ENCODE measurements at places on chromosomes 7 and 10. TPM values are rescaled to one million over a fixed set of nuclear protein-coding genes. Genes with fewer than 3 reads are reported as not detected.
A peak's percentile ranks its signal among the peaks of the same experiment; 100 is the strongest.

The DDC gene
- 0.90 TPM for total RNA-seq

The KLF14 gene
- 0.29 TPM for total RNA-seq

The PKD2L1 gene
- total RNA-seq: 0.37 TPM

The HERC4 gene
- 65.7 TPM for total RNA-seq

The RNF32 gene
- 0.85 TPM for total RNA-seq

The EFCAB10 gene
- total RNA-seq: 2.4 TPM

The A1CF gene
- not detected for total RNA-seq

DNA sequence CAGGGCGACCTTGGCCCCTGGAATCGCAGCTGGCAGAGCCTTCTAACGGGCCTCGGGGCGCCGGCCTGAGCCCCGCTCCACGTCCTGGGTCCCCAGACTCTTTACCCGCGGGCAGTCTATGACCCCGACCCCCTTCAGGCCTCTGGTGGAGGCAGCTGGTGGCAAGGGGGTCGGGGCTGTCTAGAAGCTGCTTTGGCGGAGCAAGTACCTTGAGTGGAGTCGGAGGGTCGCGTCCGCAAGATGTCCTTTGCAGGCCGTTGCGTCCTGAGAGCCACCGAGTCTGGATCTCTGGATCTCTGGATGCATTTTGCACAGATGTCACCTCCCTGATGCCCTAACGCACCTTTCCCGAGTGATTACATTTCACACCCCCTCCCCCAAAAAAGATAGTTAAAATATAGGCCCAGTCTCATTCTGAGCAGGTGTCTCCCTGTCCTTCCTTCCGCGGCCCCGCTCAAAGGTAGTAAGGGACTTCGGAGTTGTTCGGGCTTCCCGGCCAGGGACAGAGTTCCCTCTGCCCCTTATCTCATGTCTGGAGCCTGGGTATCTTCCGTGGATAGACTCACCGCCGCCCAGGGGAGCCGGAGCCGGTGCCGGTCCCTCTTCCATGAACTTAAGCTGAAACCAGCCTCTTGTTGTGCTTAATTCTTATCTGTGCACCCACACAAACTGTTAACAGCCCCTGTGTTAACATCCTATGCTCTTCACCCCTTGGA, 457 bp downstream of the ACADSB start:
- peak overlapping the region; percentile 58 for H3K27ac ChIP-seq
- H3K4me3 ChIP-seq: peak overlapping the region; percentile 91
- H3K27me3 ChIP-seq: no peaks in the 10 kb centered on the region
- peak; percentile 82 for DNase-seq
- H3K36me3 ChIP-seq: no peaks in the 10 kb centered on the region

GRCh38 chr10:1523221-1523620, 214.1 kb downstream of the ADARB2 start:
- H3K27ac ChIP-seq: no peak overlapping the region
- no peak for DNase-seq
- no peaks in the 10 kb centered on the region for H3K36me3 ChIP-seq
- H3K27me3 ChIP-seq: no peaks in the 10 kb centered on the region
- H3K4me3 ChIP-seq: no peak overlapping the region

DNA sequence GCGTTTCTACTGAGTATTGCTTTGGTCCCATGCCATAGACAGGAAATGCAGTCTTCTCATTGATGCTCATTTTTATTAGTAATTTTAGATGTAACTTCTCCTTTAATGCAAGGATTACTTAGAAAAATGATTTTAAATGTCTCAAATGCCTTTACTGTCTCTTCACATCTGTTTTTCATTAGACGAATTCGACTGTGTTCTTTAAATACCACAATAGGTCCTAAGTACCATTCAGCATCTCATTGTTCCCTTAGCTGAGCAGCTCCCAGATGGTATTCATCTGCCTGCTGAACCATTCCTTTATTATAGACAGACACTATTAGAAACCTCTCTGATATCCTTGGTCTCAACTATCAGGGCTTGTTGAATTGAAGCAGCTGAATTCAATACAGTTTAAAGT, 113.6 kb downstream of the LSMEM1 start:
- no peaks in the 10 kb centered on the region for H3K27me3 ChIP-seq
- DNase-seq: no peak
- no peak overlapping the region for H3K4me3 ChIP-seq
- no peaks in the 10 kb centered on the region for H3K36me3 ChIP-seq
- H3K4me1 ChIP-seq: no peaks in the 10 kb centered on the region

- H3K4me1 ChIP-seq: no peaks in the 10 kb centered on the region
- no peak for DNase-seq
- H3K27ac ChIP-seq: no peak overlapping the region
- no peaks in the 10 kb centered on the region for H3K36me3 ChIP-seq
- no peaks in the 10 kb centered on the region for H3K27me3 ChIP-seq
Measured at GRCh38 chr7:113159746-113160339, 41.5 kb upstream of the SMIM30 start.

DNA sequence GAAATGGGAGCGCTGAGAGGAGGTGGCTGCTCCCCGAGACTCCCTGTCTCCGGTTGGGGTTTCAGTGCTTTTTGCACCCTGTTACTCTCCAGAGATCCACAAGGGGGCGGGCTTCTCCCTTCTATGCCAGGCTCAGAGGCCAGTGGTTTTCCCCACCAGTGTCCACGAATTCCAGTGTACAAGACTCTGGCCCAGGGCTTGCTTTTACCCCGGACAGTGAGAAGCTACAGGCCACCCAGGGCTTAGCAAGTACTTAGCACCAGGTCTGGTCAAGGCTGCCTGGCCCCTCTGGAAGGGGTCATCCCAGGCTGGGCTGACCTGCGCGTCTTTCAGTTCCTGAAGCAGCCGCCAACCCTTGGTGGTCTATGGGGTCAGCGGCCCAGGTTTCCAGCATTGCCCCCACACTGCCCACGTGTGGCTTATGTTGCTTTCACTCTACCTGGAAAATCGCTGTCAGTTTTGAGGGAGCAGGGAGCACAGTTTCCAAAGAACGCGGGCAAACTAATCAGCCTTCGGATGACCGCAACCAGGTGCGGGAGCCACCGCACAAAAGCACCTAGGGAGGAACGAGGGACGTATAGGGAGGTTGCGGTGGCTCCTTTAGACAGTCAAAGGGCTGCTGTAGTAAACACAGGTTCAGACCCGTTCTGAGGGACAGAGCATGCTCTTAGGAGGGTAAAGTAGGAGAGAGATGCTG, 6.8 kb downstream of the CYP26A1 start:
- H3K27ac ChIP-seq: no peak overlapping the region
- H3K27me3 ChIP-seq: peaks cover 55% of the 10 kb centered on the region
- H3K4me1 ChIP-seq: peaks cover 7% of the 10 kb centered on the region
- H3K36me3 ChIP-seq: no peaks in the 10 kb centered on the region
- peak; percentile 50 for DNase-seq
- no peak overlapping the region for H3K4me3 ChIP-seq

GRCh38 chr10:28560617-28561016, 27.7 kb downstream of the WAC start:
- no peak overlapping the region for H3K4me3 ChIP-seq
- no peak overlapping the region for H3K27ac ChIP-seq
- DNase-seq: no peak
- H3K27me3 ChIP-seq: no peaks in the 10 kb centered on the region
- H3K36me3 ChIP-seq: peaks cover 23% of the 10 kb centered on the region

- no peak for DNase-seq
- no peaks in the 10 kb centered on the region for H3K4me1 ChIP-seq
- no peak overlapping the region for H3K4me3 ChIP-seq
- H3K27ac ChIP-seq: no peak overlapping the region
- no peaks in the 10 kb centered on the region for H3K27me3 ChIP-seq
- no peaks in the 10 kb centered on the region for H3K36me3 ChIP-seq
Measured at GRCh38 chr7:138632826-138633602, 68.1 kb downstream of the SVOPL start.

DNA sequence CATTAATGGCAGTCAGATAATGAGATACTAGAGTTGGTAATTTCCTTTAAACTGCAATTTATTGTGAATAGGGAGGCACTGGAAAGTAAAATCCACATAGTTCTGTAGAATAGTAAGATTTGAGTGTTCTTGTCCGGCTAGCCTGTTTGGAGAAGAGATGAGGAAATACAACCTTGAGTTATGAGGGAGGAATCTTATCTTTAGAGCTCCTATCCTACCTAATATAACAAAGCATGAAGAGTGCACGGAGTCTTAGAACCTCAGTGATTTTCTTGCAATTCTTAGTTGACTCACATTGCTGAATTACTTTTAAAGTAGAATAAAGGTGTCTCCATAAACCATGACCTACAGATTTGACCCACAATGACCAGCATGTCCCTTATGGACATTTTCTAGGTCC, 73.4 kb downstream of the ATAD1 start:
- H3K27me3 ChIP-seq: no peaks in the 10 kb centered on the region
- H3K36me3 ChIP-seq: peaks cover 63% of the 10 kb centered on the region
- no peak overlapping the region for H3K4me3 ChIP-seq
- no peak overlapping the region for H3K27ac ChIP-seq
- H3K4me1 ChIP-seq: no peaks in the 10 kb centered on the region
- no peak for DNase-seq

GRCh38 chr7:2638224-2638991, 6.6 kb downstream of the TTYH3 start:
- H3K4me1 ChIP-seq: peaks cover 64% of the 10 kb centered on the region
- H3K36me3 ChIP-seq: no peaks in the 10 kb centered on the region
- H3K4me3 ChIP-seq: no peak overlapping the region
- H3K27ac ChIP-seq: peak overlapping the region; percentile 38

GRCh38 chr7:116525298-116525912, 569 bp downstream of the CAV1 start:
- peak overlapping the region; percentile 51 for H3K4me3 ChIP-seq
- H3K4me1 ChIP-seq: peaks cover 14% of the 10 kb centered on the region
- no peaks in the 10 kb centered on the region for H3K27me3 ChIP-seq
- H3K27ac ChIP-seq: peak overlapping the region; percentile 90

DNA sequence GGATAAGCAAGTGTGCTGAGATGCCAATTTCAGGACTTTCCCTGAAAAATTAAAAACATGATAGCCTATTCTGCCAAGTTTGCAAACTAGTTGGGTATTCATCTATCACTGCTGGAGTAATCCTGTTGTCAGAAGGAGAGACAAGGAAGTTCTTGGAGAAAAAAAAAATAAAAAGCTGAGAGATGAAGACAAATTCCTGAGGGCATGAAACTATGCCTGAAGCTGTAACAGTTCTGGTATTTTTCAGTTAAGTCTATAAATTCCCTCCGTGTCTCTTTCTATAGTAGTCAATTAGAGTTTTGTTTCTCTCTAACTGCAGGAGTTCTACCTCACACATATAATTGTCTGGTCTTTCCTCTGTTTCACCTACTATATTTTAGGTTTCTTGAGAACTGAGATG, 95.7 kb downstream of the DGKB start:
- H3K27ac ChIP-seq: no peak overlapping the region
- H3K36me3 ChIP-seq: no peaks in the 10 kb centered on the region
- no peak overlapping the region for H3K4me3 ChIP-seq
- H3K4me1 ChIP-seq: no peaks in the 10 kb centered on the region
- no peaks in the 10 kb centered on the region for H3K27me3 ChIP-seq

- no peak overlapping the region for H3K4me3 ChIP-seq
- no peaks in the 10 kb centered on the region for H3K36me3 ChIP-seq
- no peak overlapping the region for H3K27ac ChIP-seq
- no peaks in the 10 kb centered on the region for H3K4me1 ChIP-seq
- no peak for DNase-seq
- no peaks in the 10 kb centered on the region for H3K27me3 ChIP-seq
Measured at GRCh38 chr7:244974-245373, 45.0 kb upstream of the FOXL3 start.

DNA sequence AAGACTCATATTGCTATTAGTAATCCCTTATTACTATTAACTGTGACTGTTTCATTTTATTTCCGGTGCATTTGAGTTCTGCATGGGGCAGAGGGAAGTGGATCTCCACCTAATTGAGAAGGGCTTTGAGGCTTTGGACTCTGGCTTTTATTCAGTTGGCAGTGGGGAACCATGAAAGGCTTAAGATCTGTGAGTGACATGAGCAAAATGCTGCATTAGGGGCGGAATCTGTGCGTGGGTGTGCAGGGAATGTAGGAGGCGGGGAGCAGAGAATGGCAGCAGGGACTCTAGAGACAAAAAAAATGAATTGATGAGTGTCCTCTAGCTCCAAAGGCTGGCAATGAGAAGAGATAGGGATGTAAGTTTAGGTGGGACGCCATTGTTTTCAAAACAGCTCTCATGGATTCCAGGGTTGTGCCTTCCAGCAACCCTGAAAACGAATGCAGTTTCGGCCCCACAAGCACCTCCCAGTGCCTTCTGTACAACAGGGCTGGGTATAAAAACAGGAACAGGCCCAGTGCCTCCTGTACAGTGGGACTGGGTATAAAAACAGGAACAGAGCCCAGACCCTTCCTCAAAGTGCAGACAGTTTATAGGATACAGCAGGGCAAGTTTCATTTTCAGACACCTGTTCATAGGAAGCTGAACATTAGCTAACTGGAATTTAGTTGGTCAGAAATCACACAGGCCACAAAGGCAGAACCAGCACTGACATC, 663.3 kb upstream of the FOXK1 start:
- no peak overlapping the region for H3K4me3 ChIP-seq
- H3K27me3 ChIP-seq: no peaks in the 10 kb centered on the region
- H3K27ac ChIP-seq: no peak overlapping the region
